ENCODE measurements at places on chromosomes 1 and 21. TPM values are rescaled to one million over a fixed set of nuclear protein-coding genes. Genes with fewer than 3 reads are reported as not detected.

DNA sequence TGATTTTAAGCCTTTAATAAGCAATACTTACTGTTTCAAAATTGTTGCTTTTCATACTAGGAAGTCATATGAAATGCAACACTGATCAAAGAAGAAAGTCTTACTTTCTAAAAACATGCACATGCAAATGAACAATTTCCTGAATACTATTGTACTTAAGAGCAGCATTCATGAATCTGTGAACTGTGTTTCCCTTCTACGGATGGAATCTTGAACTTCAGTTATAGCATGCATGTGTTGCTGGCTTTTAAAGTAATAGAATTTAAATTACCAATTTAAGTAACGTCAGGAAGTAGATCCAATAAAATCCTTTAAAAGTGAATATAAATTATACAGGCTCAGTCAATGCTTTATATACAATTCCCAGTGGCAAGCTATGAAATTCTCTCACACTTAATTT lies 348.9 kb downstream of the KCNT2 start:
- H3K4me3 ChIP-seq: no peak overlapping the region
- no peak overlapping the region for H3K27ac ChIP-seq
- no peaks in the 10 kb centered on the region for H3K36me3 ChIP-seq

DNA sequence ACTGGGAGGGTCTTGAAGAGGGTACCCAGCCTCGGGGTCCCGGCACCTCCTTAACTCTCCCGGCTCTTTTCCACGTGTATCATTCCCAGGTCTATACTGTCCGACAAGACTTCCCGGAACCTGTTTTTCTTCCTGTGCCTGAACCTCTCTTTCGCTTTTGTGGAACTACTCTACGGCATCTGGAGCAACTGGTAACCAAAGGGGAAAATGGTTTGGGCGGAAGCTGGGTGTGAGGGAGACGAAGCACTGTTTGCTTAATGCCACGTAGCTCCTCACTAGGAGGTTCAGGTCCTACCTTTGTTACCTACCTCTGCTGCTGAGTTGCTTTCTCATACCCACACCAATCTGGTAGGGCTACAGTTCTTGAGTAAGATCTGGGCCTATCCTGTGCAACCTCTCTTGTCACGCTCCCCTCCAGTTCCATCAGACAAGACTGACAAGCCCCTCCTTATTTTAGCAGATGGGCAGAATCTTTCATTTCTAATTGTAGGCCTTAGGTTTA lies 642 bp downstream of the SLC30A7 start:
- H3K4me1 ChIP-seq: peaks cover 44% of the 10 kb centered on the region
- H3K4me3 ChIP-seq: peak overlapping the region; percentile 81
- no peaks in the 10 kb centered on the region for H3K27me3 ChIP-seq
- peaks cover 7% of the 10 kb centered on the region for H3K36me3 ChIP-seq
- peak overlapping the region; percentile 87 for H3K27ac ChIP-seq
- DNase-seq: peak; percentile 76

DNA sequence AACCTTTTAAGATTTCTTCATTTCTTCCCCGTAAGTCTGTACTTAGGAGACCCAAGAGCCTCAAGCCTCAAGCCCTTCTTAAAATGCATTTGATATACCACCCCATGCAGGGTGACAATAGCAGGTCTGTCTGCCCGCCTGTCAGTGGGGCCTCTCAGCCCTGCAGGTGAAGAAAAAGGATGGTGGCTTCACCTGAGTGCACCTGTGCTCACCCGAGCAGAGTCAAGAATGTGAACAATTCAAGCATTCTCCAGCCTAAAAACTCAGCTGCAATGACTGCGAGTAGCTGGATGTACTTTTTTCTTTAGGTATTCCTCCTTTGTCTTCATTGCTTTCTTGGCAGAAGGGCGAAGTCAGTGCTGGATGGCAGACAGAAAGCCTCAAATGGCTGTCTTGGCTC lies 203.3 kb downstream of the LMX1A start:
- no peaks in the 10 kb centered on the region for H3K36me3 ChIP-seq
- DNase-seq: no peak

GRCh38 chr1:99970713-99971255 lies 988 bp downstream of the SLC35A3 start:
- DNase-seq: no peak
- peaks cover 13% of the 10 kb centered on the region for H3K36me3 ChIP-seq

- H3K27me3 ChIP-seq: no peaks in the 10 kb centered on the region
- H3K4me3 ChIP-seq: no peak overlapping the region
- H3K4me1 ChIP-seq: peaks cover 14% of the 10 kb centered on the region
- H3K36me3 ChIP-seq: no peaks in the 10 kb centered on the region
- no peak for DNase-seq
These were observed 25.8 kb downstream of the PTPN14 start for GRCh38 chr1:214525535-214526019.

DNA sequence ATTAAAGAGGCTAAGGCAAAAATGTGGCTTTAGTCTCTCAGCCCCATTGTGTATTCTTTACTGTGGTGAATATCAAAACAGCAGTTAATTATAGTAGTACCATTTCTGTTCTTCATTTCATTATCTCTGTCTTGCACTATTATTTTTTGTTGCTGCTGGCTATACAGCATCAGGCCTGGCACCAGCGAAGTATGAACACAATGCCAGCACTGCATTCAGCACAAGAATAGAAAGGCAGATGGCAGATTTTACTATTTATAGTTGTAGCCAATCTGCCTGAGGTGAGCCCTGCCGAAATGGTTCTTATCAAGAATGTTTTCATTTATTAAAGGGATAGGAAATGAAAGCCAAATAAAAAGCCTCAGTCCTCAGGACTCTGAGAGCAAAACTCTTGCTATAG lies 72.1 kb downstream of the GPR52 start:
- H3K27ac ChIP-seq: no peak overlapping the region
- no peaks in the 10 kb centered on the region for H3K36me3 ChIP-seq
- H3K4me1 ChIP-seq: no peaks in the 10 kb centered on the region
- no peak for DNase-seq
- H3K4me3 ChIP-seq: no peak overlapping the region
- no peaks in the 10 kb centered on the region for H3K27me3 ChIP-seq

DNA sequence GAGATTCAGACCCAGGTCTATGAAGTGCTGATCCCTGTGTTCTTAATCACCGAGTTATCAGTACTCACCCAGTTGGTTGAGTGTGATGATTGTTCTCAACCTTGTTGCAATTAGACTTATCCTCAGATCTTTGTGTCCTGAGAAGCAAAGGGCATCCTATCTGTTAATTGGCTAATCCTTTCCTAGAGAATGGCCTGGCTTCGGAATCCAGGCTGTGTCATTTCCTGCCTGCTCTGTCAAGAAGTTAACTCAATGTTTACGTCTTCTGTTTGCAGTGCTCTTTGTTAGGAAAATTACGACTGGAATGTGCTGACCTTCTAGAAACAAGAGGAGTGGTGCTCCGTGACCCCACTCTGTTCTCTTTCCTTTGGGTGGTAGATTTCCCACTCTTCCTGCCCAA lies 14.7 kb downstream of the GAS5 start:
- H3K27ac ChIP-seq: no peak overlapping the region
- no peak for DNase-seq
- peaks cover 13% of the 10 kb centered on the region for H3K36me3 ChIP-seq

- peak; percentile 18 for DNase-seq
- H3K27ac ChIP-seq: no peak overlapping the region
- H3K4me1 ChIP-seq: no peaks in the 10 kb centered on the region
These were observed 26.8 kb upstream of the NCAM2 start for GRCh38 chr21:20971296-20971921.

GRCh38 chr1:39255222-39255621 lies 50.7 kb downstream of the MACF1 start:
- H3K36me3 ChIP-seq: peaks cover 16% of the 10 kb centered on the region
- no peaks in the 10 kb centered on the region for H3K27me3 ChIP-seq
- no peak for DNase-seq
- no peaks in the 10 kb centered on the region for H3K4me1 ChIP-seq
- no peak overlapping the region for H3K4me3 ChIP-seq

- no peak for DNase-seq
- peaks cover 13% of the 10 kb centered on the region for H3K4me1 ChIP-seq
- peaks cover 12% of the 10 kb centered on the region for H3K36me3 ChIP-seq
- H3K27me3 ChIP-seq: no peaks in the 10 kb centered on the region
- no peak overlapping the region for H3K4me3 ChIP-seq
These were observed 59.7 kb downstream of the RABGAP1L start for GRCh38 chr1:174218983-174219382.

FAM131C gene
- not detected for total RNA-seq

C1orf210 gene
- 0.52 TPM for total RNA-seq

DNASE2B gene
- not detected for total RNA-seq

FAM167B gene
- total RNA-seq: 0.15 TPM

GBP7 gene
- not detected for total RNA-seq

Data from HepG2 (cell line).